ENCODE measurements at places on chromosomes 5 and 9.

DNA sequence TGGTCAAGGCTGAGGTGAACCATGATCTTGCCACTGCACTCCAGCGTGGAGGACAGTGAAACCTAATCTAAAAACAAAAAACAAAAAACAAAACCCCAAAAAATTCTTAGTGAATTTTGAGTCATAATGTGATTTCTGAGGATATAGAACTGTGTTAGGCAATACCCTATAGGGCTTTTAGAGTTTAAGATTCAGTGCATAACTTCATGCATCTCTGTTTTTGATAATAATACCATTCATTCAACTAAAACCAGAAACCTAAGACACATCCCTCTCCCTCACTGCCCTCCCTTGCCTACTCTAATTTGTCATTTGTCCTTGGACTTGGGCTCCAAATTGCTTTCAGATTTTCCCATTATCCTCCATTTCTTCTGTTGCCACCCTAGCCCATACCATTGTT lies 405.7 kb upstream of the EDIL3 start:
- no peak for DNase-seq

DNA sequence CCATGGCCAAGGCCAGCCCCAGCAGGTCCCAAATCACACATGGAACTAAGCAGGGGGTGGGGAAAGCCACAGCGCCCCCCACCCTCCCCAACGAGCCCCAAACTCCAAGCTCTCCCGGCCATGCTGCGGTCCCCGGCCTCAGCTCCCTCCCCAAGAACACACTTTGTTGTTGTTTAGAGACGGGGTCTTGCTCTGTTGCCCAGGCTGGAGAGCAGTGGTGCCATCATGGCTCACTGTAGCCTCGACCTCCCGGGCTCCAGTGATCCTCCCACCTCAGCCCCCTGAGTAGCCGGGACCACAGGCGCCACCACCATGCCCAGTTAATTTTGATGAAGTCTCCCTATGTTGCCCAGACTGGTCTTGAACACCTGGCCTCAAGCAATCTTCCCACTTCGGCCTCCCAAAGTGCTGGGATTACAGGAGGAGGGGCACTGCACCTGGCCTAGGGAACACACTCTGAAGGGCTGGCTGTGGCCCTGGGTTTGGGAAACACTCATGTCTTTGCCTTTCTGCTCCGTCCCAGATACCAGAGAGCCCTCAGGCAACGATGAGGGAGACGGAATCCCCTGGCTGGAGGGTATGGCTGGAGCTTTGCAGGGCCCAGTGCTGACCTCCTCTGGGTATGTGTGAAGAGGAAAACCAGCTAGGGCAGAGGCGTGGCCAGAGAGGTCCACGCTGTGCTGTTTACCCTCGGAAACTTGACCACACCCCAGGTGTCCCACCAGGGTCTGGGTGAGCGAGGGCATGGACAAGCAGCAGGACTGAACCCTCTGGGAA lies 53.2 kb upstream of the UBAC1 start:
- DNase-seq: no peak

DNA sequence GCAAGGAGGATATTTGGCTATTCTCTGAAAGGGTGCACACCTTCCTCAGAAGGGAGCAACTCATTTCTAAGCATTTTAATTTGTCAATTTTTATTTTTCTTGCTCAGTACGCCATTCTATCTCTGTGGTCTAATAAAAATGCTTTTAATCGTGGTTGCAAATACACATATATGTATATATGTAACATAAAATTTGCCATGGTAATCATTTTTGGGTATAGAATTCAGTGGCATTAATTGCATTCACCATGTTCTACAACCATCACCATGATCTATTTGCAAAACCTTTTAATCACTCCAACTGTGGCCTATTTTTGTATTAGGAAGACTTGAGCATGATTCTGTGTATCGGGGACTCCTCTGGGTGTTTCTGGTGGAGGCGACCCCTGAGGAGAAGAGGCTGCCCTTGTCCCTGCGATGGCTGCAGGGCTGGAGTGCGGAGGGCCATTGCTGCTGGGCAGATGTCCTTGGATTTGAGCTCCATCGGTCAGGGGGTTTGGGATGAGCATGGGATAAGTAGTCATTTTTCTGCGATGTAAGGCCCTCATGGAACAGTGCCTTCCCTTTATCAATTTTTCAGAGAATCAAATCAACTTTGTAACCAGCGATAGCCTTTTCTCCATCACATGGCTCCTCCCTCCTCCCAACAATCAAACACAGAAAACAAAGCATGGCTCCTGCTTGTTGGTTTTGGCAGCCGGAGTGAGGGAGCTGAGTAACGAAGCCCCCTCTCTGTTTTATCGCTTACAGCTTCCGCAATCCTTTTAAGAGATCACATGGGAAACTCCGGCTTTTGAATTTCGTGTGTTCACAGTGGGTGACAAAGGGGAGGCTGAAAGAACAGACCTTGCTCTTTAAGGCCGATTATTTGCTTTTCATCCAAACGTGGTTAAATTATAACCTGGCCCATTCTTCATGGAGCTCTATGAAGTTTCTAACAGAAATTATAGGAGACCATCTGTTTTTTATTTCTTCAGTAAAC lies 187.3 kb downstream of the TENT4A start:
- DNase-seq: peak; percentile 11

DNA sequence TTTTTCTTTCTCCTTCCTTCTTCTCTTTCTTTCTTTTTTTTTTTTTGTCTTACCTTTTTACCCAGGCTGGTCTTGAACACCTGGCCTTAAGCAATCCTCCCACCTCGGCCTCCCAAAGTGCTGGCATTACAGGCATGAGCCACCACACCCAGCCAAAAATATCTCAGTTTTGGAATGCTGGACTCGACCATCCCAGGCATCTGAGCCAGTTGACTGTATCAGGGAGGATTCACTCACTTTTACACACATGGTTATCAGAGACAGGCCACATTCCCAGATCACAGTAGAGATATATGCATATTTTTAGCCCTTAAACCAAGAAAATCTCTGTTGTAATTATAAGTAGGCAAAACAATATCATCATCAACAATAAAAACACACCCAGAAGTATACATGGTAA lies 21.9 kb downstream of the NIM1K start:
- no peak for DNase-seq

GRCh38 chr9:99621040-99621439 lies 200.6 kb upstream of the NR4A3 start:
- no peak for DNase-seq

GRCh38 chr9:21984101-21984500 lies 10.1 kb downstream of the CDKN2A start:
- no peak for DNase-seq

DNA sequence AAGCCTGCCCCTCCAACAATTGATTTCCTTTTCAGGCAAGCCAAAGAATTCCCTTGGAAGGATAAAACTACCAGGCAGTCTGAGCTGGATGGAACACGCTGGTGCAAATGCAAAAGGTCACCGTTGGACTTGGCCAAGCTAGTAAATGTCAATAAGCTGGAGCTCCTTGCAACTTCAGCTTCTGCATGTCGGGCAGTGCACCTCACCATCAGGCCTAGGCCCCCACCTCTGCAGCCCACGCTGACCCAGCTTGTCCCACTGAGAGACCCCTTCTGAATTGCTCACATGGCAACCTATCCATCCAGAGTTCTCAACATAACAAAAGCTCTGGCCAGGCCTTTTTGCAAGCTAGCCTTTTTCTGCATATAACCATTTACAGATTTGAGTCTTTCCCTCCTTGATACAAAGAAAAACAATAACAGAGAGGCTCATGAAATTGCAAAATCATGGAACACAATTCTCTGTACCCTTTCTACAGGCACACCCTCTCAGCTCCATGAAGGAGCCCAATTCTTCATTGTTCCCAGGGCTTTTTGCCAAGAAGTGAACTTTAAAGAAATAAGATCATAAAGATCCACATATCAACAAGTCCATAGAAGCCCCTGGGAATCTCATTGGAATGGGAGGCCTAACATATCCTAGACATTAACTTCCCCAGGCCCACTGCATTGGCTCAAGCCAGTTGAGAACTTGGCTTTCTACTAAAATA lies 123.9 kb upstream of the SLIT3 start:
- DNase-seq: no peak

- no peak for DNase-seq
Measured at GRCh38 chr9:133918111-133918813, 73.9 kb downstream of the VAV2 start.

- DNase-seq: no peak
Measured at GRCh38 chr9:13027879-13028278, 251.6 kb downstream of the MPDZ start.

- no peak for DNase-seq
Measured at GRCh38 chr5:119418606-119419100, 33.6 kb upstream of the HSD17B4 start.

- no peak for DNase-seq
Measured at GRCh38 chr5:178240341-178240741, 7.7 kb upstream of the PHYKPL start.

- no peak for DNase-seq
Measured at GRCh38 chr5:150539206-150539605, 31.3 kb downstream of the NDST1 start.

GRCh38 chr5:119292701-119293515 lies 62.9 kb upstream of the TNFAIP8 start:
- DNase-seq: no peak

- no peak for DNase-seq
Measured at GRCh38 chr9:14256588-14256987, 57.4 kb downstream of the NFIB start.

DNA sequence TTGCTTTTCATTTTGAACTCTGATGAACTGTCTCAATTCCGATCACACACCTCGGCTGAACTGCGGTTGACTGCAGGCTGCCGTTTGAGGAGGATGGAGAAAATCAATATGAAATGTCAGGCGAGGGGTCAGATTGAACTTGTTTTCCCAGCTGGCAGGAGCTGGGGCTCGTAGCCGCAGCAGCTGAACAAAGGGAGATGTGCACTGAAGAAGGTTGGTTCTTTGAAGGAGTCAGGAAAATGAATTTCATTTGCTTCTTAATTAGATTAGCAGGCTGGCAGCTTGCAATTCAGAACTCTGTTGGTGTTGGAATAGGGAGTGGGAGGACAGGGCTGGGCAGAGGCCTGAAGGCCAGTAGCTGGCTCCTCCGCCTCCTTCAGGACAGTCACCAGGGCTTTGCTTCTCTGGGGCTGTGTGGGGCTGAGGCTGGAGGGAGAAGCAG lies 117.4 kb upstream of the GPR151 start:
- no peak for DNase-seq

DNA sequence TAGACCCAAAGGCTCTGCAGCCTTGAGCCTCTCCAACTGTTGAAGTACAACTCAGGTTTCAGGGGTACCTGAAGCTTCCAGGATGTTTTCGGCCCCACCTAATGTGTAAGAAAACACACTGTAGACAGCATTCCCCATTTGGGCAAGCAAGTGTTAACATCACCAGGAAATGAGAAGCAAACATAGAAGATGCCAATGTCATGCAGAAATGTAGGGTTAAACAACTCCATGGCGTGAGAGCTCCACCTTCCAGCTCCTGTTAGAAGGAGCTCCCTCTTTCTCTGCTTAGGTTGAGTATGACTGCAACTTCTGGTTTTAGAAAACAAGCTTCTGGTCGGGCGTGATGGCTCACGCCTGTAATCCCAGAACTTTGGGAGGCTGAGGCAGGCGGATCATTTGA lies 31.0 kb upstream of the DENND1A start:
- no peak for DNase-seq

DNA sequence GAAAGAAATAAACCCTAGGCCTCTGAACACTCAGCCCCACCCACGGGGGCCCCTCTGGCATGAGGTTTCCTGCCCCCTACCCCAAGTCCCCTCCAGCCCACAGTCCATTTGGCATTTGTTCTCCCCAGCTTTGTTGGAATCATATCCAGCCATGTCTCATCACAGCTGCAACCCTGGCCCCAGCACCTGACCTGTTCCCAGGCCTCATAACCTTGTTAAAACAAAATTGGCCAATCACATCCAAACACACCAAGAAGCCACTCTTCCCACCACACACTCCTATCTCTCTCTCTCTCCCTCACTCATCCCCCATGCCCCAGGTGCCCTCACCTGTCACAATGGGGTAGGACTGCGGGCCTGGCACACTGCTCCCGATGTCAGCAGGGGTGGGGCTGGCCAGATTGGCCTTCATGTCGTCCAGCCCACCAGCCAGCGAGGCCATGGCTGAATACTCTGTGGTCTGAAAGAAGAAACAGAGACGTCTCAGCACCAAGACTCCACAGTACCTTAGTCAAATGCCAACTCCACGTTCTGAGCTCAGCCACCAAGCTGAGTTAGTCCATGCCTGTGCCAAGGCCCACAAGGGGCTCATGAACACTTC lies 110.9 kb downstream of the PAX5 start:
- DNase-seq: no peak

- no peak for DNase-seq
Measured at GRCh38 chr5:147805030-147805454, 22.5 kb upstream of the JAKMIP2 start.

DNA sequence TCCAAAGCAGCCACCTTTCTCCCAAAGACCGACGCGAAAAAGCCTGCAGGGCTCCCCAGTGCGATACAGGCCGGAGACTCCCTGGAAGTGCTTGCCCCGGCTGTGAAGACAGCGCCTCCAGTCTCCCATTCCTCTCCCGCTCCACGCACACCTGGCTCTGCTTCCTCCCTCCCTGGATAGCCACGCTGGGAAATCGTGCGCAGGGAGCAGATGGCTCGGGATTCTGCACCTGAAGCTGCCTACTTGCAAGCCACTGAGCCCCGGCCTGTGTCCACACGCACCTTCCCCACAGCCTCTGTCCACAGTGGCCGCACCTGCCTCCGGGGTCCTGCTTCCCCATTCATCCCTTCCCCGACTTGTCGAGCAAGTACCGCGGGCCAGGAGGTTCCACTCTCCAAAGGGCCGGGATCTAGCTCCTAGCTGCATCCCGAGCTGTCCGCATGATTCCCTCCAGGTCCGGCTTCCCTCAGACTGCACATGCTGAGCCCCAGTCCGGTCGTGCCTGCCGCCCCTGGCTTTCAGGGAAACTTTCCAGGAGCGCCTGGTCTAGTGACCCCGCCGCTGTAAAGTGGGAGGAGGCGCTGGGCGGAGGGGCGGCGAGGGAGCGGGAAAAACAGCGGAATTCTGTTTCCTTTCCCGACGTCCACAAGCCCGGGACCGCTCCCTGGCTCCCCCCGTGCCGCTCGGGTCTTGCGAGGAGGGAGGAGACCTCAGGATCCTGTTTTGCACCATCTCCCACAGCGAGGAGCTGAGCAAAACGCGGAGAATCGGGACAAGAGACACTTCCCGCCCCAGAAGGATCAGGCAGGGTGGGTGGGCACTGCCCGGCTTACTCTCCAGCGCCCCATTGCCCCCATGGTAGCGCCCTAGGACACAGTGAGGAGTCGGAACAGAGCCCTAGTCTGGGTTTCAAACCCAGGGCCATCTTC lies 2.0 kb downstream of the SEMA6A start:
- DNase-seq: peak; percentile 5

- no peak for DNase-seq
Measured at GRCh38 chr5:148011398-148012137, 52.2 kb upstream of the SPINK5 start.

- DNase-seq: no peak
Measured at GRCh38 chr5:136638084-136638483, 272.7 kb upstream of the TRPC7 start.

GRCh38 chr5:54383941-54384340 lies 71.6 kb upstream of the HSPB3 start:
- no peak for DNase-seq

DNA sequence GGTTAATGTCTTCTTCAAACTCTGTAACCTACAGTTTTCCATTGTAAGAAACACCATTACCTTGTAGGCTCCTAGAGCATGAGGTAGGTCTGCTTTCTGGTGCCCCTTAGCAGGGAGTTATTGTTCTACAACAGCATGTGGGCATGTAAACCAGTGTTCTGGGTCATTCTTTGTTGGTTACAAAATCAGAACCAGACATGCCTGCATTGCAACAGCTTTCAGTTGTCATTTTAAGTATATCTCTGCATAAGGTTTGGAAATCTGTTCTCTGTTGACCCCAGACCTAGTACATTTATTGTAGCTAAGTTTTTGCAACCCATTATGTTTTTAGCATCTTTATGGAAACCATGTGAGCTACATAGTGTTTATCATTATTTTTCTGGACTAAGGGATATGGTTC lies 10.9 kb downstream of the RGMB start:
- no peak for DNase-seq
